ENCODE measurements at places on chromosomes 5 and 9.
A peak's percentile ranks its signal among the peaks of the same experiment; 100 is the strongest.

DNA sequence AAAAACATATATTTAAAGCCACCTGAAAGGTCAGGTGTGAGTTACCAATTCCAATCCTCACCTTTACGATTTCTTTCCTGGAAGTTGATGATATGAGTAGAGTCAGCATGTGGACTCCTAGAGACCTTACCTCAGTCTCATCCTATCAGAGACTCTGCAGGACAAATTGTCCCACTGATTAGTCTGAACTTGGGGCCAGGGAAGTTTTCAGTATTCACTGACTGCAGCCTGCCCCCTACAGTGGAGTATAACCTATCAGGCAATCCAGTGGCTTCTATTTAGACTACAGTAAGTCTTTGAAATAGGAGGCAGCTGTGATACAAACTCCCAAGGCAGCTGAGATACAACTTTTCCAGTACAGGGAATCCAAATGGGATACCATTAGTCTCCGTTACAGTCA is 449.4 kb upstream of the CDH10 start:
- DNase-seq: no peak

DNA sequence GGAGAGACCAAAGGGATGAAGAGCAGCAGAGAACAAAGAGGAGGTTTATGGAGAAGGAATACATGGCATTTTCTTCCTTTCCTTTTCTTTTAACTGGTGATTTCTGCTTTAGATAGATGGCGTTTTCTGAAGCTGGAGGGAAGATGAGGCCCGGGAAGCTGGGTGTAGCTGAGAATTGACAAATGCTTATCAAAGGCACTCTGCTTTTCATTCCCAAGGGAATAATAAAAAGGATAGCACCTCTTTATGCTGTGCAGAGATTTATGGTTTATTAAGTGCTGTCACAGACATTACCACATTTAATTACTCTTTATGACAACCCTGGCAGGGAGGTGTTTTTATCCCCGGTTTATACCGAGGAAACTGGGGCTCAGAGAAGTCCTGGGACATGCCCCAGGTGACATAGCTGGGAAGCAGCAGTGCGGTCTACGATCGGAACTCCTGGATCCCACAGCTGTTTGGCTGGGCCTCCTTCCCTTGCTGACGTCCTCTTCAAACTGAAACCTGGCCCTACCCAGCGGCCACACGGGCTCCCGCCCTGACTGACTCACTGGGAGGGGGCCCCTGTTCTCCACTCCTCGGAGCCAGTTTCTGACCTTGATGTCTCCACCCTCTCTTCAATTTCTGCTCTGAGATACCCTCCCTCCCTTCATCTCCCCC is 8.2 kb upstream of the EPB41L4B start:
- DNase-seq: no peak

DNA sequence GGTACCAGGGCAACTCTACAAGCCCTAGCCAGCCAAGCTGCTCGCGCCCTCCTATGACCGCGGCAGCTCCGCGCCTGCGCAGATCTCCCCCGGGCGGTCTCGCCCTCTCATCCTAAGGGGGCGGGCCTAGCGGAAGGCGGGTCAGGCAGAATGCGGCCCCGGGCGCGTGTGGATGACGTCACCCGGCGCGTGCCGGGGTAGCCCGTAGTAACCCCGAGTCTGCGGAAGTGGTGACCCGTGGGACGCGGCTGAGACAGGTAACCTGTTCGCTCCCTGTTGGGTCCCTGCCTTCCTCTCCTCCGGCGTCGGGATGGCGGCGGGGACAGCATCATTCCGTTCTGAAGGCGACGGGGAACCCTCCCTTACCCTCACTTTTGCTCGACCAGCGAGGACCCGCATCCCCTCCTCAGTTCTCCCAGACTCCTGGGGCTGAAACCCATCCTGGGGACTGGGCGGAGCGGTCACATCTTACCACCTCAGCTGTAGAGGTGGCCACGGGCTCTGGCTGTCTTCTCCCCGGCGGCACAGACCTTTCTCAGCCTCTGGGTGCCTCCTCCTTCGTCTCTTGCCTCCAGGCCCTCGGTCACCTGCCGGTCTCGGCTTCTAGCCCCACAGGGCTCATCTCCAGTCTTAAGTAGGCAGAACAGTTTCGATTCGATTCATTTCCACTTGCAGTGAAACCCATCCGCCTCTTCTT is at the start of gene AOPEP:
Gene AOPEP, plus strand, starts transcription at position 205 of the 697 bp plus-strand sequence. CDS start 33,085 bp downstream, outside the sequence.
- DNase-seq: peak; percentile 97

DNA sequence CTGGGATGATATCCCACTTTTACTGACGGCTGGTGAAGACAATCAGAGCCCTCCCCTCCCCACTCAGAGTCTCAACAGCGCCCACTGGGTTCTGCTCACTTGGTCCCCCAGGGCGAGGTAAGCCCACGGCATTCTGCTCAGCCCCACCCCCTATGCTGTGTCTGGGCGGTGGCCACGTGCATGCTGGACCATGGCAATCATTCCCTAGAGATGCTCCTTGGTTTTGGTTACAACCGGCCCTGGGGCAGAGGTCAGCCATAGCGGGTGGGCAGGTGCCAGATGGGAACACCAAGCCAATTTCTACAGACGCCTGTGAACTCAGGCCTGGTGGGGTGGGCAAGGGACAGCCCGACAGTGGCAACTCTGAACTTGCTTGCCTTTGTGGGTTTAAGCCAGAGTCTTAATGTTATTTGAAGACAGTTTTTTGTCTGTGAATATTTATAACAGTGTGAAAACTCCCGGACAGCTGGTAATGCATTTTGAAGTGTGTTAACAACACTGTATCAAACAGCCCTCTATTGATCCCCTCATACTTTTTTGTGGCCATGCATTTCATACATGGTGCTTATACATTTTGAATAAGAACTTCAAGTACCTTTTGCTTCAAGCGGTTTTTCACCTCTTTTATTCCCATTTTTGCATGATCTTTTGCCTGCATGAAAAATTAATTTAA is 94.2 kb downstream of the CRB2 start:
- no peak for DNase-seq

DNA sequence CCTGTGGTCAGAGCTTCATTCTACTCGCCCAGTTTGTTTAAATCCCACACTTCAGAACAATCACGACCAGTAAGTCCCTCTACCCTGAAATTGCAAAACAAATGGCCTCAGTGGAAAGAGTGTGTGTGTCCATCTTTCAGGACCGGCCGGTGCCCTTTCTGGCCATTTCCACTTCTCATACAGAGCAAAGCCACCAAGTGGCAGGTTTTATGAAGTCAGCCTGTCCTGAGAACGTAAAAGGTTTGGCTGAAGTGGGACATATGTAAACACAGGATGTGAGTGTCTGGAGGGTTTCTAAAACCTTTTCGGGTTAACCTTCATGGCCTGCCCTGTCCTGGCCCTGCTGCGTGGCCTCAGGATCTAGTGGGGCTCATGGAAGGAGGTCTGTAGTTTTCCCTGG is 24.7 kb downstream of the NXNL2 start:
- DNase-seq: no peak

- no peak for DNase-seq
Measured at GRCh38 chr5:17895288-17896033, 261.2 kb downstream of the TAF11L14 start.

GRCh38 chr5:166581826-166582225 is 1709.6 kb upstream of the WWC1 start:
- no peak for DNase-seq

DNA sequence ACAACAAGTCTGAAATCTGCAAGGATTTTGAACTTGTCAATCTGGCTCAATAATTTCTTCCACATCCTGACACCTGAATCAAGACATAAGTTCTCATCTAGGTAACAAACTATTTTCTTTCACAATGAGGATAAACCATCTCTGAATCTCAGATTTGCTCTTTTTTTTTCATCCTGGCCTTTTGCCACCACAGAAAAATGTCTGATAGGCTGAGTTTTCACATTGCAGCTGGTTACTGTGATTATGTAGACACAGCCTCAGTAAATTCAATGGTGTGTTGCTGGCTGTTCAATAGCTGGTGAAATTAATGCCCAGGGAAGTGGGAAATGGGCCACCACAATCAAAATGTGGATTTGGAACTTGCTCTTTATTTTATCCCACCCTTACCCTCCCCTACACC is 2.8 kb upstream of the ADRA1B start:
- DNase-seq: no peak

DNA sequence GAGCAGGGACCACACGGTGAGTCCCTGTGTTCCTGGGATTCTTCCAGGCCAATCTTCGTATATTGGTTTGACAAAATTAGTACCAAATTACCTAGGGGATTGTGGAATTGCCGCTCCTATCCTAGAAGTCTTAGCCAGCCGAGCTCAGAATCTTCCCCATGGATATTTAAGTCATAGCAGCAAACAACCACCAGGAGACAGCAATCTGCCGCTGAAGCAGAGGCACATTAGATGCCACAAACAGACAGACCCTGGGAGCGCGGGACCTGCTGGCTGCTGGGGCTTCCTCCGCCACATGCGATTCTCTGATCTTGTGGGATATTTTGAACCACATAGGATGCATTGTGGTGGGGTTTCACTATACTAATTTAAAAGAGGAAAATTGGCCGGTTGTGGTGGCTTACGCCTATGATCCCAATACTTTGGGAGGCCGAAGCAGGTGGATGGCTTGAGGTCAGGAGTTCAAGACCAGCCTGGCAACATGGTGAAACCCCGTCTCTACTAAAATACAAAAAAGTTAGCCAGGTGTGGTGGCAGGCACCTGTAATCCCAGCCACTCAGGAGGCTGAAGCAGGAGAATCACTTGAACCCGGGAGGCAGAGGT is 31.7 kb upstream of the ZBTB43 start:
- no peak for DNase-seq

DNA sequence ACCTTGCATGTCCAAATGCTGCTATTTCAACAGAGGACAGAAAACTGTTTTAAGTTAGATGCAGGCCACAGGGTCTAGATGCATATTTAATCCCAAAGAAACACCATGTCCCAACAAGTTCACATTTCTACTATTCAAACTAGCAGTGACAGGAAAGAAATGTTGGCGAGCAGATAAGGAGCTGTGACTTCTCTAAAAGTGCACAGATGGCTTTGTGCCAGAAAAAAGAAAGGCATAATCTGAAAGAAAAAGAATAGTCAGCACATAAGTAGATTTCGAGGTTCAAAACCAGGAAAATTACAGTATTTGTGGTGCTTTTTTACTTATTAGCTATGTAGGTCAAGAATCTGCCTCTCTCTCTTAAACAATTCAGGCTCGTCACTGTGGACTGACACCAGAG is 178.3 kb downstream of the DNAH5 start:
- DNase-seq: no peak

- peak; percentile 32 for DNase-seq
Measured at GRCh38 chr5:67156976-67157583, 39.5 kb downstream of the CD180 start.

DNA sequence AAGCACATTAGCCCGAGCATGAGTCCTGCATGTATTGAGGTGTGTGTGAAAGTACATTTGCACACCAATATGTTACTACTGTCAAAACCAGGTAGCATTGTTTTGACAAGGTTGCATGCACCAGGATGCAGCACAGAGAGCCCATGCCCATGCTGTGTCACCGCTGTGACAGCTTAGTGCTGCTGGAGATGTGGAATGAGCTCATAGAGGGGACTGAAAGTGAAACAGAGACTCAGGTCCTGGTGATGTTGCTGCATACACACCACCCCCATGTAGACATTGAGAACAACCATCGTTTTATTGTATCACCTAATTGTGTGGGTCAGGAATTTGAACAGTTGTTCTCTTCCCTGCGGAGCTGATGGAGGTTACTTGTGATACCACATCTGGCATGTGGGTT is 53.0 kb downstream of the GADD45G start:
- no peak for DNase-seq

- DNase-seq: no peak
Measured at GRCh38 chr5:96569770-96570169, 92.4 kb upstream of the CAST start.

GRCh38 chr5:123382252-123382651 is 41.0 kb downstream of the CEP120 start:
- no peak for DNase-seq

GRCh38 chr5:111072949-111073682 is 1.6 kb downstream of the TSLP start:
- DNase-seq: no peak

- DNase-seq: no peak
Measured at GRCh38 chr9:130917168-130917960, 20.8 kb upstream of the QRFP start.

- no peak for DNase-seq
Measured at GRCh38 chr9:121273064-121273775, 5.3 kb downstream of the GSN start.

DNA sequence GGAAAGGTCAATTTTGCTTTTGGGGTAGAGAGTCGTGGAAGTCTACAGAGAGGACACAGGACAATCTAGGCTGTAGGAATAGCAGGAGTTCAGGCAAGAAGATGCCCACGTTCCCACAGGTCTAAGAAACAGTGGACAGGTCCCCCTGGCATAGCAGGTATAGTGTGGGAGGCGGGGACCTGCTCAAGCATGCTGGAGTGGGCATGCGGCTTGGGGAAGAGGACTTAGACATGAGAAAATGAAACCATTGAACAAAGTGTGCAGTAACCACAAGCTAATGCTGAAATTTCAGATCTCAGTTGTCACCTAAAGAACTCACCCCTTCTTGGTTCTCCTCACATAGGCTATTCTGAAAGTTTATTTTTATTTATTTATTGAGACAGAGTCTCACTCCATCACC is 142.8 kb upstream of the EFNA5 start:
- no peak for DNase-seq

GRCh38 chr5:6166698-6167394 is 211.5 kb downstream of the MED10 start:
- no peak for DNase-seq

DNA sequence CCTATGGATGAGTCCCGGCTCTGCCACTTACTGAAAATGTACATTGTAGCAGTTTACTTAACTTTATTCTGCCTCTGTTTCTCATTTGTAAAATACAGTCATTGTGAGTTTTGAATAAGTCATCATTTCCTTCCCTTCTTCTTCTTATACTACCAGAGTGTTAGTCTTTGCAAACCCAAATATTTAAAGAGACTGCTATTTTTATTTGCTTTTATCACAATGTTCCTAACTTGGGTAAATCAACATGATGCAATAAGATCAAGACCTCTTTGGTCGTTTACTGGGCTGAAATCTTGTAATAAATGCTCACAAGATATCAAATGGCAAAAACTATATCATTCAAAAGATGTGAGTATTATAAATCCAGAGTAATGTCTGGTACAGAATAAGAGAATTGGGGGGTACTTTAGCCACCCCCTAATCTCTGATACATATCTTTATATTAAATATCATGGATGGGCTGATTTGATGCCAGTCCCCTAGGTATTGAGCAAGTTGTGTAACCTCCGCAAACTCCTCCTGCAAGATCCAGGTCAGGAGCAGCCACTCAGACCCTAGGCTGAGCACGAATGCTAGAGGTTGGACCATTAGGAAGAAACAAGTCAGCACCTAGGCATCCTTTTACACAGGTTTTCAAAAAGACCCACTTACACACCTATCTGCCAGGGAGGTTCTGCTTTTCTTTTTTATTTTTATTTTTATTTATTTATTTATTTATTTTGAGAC is 13.3 kb upstream of the GLDC start:
- no peak for DNase-seq
